ENCODE measurements at places on chromosomes 16 and 17. TPM values are rescaled to one million over a fixed set of nuclear protein-coding genes. Genes with fewer than 3 reads are reported as not detected.

The SLC35G6 gene
- not detected for total RNA-seq

The TAT gene
- total RNA-seq, result not detected

The FBXW10 gene
- total RNA-seq, result 0.19 TPM

The C17orf113 gene
- not detected for total RNA-seq

The HOXB5 gene
- total RNA-seq, result not detected

The SPAG5 gene
- total RNA-seq, result 28.3 TPM

The TMEM114 gene
- total RNA-seq, result not detected

The RAMP2 gene
- 4.7 TPM for total RNA-seq

The ZNF423 gene
- 5.9 TPM for total RNA-seq

The KREMEN2 gene
- total RNA-seq, result 3.9 TPM

GRCh38 chr17:77011173-77012011, 129.4 kb upstream of the SEC14L1 start:
- H3K36me3 ChIP-seq, result no peaks in the 10 kb centered on the region
- H3K27me3 ChIP-seq, result no peaks in the 10 kb centered on the region
- H3K4me3 ChIP-seq, result no peak overlapping the region
- H3K4me1 ChIP-seq, result no peaks in the 10 kb centered on the region
- H3K27ac ChIP-seq, result no peak overlapping the region

DNA sequence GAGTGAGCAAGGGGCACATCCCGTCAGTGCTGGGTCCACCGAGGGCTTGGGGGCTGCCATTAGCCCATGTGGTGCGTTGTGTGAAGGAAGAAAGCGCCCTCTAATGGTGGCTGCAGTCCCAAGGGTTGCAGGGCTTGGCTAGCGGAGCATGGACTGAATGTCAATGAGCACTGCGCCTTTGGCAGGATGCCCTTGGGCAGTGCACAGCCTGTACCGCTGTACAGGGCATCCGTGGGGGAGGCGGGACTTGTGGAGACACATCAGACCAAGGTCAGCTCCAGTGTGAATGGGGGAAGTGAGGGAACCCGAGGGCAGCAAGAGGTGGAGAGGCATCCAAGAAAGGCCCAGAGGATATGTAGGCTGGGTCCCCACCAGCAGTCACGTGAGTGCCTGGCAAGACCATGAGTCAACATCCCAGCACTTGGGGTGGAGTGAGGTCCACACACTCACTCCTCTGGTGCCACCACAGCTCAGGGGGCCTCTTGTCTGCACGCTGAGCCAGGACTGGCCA, 75.5 kb upstream of the MED9 start:
- no peaks in the 10 kb centered on the region for H3K36me3 ChIP-seq
- H3K4me1 ChIP-seq, result no peaks in the 10 kb centered on the region
- no peak overlapping the region for H3K27ac ChIP-seq

DNA sequence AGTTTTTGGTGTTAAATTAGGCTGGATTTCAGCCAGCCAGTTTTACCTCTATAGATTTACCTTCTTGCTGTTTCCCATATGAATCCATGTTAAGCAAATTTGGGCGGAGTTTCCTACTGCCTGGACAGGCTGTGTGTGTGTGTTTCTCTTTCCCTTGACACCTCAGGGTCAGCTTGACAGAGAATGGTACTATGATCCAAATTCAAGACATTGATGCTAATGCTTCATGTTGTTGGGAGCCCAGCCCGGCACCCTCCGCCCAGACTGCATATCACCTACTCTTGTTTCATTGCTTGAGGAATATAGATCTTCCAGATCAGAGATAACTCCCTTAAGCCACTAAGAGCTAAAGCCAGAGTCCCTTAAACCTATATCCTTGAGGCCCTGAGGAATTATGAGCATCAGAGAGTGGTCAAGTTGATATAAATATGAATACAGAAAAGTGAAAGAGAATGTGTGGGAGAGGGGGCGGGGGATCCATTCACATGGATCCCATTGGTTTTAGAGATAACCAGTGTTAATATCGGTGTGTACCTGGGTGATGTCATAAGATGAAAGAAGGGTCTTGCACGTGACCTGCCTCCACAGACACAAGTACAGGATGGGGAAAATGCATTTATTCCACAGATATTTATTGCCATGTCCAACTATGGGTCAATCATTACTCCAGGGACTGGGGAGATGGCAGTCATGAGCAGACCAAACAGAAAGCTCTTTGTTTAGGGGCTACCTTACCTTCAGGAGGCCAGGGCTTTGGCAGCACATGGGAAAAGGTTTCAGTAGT, 69.7 kb downstream of the WIPI1 start:
- no peak overlapping the region for H3K4me3 ChIP-seq
- no peaks in the 10 kb centered on the region for H3K27me3 ChIP-seq
- no peak for DNase-seq

DNA sequence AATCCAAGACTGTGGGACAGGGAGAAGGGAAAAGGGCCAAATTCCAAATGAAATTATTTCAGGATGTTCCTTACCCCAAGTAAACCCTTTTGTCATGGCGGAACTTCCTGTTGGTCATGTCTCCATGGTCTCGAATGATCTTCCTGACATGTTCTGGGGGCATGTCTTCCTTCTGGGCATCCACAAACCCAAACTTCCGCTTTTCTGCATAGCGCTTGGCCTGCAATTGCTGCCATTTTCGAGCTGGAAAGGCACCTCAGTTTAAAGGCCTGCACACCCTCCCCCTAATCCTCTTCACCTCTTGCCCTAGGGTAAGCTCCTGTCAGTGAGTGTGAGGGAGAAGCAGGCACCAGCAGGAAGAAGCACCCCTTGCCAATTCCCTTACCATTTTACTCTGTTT, 1.2 kb downstream of the PRPF8 start:
- H3K36me3 ChIP-seq, result peaks cover 11% of the 10 kb centered on the region
- H3K27ac ChIP-seq, result peak overlapping the region; percentile 93
- H3K27me3 ChIP-seq, result no peaks in the 10 kb centered on the region
- DNase-seq, result no peak

DNA sequence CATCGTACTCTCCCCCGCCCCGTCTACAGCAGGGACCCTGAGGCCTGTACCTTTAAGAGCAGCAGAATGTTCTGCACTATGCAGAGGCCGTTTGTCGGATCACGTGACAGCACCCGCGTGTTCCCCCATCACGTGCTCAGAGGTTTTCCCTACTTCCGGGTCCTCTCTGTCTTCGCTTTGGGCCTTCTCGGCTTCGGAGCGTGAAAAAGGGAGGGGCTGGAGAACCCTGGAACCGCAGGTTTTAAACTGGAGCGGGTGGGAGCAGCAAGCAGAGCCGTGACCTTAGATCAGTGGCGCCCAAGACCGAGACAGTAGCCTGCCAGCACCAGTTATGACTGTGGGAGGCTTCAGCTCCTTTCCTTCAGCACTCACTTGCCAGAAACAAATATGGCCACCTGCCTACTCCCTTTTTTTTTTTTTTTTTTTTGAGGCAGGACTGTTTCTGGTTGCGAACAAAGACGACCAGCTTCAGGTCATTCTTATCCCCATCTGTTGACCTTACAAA, at the start of gene CLN3:
TSS of gene CLN3 (minus strand) at position 105 of the 505 bp plus-strand sequence. CDS start 315 bp downstream, outside the sequence.
- H3K4me1 ChIP-seq, result peaks cover 49% of the 10 kb centered on the region
- H3K4me3 ChIP-seq, result peak within 1 kb of the TSS; percentile 61
- H3K36me3 ChIP-seq, result peaks cover 14% of the 10 kb centered on the region
- peak; percentile 69 for DNase-seq

GRCh38 chr17:40621578-40621977, 26.0 kb downstream of the SMARCE1 start:
- H3K36me3 ChIP-seq, result no peaks in the 10 kb centered on the region
- H3K4me3 ChIP-seq, result no peak overlapping the region
- peaks cover 28% of the 10 kb centered on the region for H3K27me3 ChIP-seq
- peak overlapping the region; percentile 24 for H3K27ac ChIP-seq

DNA sequence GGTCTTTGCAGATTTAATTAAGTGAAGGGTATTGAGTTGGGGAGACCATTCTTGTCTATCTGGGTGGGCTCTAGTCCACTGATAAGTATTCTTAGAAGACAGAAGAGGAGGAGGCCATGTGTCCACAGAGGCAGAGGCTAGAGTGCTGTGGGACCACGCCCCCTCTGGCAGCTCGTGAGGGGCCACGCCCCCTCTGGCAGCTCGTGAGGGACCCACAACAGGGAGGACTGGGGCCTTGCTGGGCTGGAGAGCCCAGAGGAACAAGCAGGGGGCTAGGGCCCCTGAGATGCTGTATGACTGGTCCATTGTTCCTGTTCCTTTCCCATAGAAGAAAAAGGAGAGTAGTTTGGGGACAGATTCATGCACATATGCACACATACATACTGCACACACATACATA, 106.8 kb downstream of the METRNL start:
- no peaks in the 10 kb centered on the region for H3K36me3 ChIP-seq
- no peak for DNase-seq
- no peak overlapping the region for H3K4me3 ChIP-seq
- H3K27ac ChIP-seq, result no peak overlapping the region
- peaks cover 7% of the 10 kb centered on the region for H3K4me1 ChIP-seq

DNA sequence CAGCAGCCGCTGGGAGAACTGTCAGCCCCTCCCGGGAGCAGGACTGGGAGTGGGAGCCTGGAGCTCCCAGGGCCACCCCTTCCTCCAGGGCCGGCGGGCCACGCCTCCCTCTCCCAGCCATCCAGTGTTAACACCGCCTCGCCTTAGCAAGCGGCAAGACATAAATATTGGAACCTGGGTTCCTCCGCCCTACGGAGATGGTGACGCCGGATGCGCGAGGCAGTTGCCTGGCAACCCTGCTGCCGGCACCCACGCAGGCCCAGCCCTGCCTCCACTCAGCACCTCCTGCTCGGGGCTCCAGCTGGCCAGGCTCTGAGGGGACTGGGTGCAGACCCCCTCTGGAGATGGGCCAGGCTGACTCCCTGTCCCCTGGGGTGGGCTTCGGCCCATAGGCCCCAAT, 27.4 kb upstream of the CACNA1H start:
- DNase-seq, result no peak
- H3K27ac ChIP-seq, result no peak overlapping the region
- no peak overlapping the region for H3K4me3 ChIP-seq
- H3K36me3 ChIP-seq, result no peaks in the 10 kb centered on the region

- peaks cover 20% of the 10 kb centered on the region for H3K4me1 ChIP-seq
- H3K4me3 ChIP-seq, result no peak overlapping the region
- peak overlapping the region; percentile 85 for H3K27ac ChIP-seq
- no peaks in the 10 kb centered on the region for H3K36me3 ChIP-seq
- DNase-seq, result no peak
Observed at GRCh38 chr17:10094797-10095196, 103.6 kb downstream of the GAS7 start.

- no peak for DNase-seq
- peaks cover 26% of the 10 kb centered on the region for H3K36me3 ChIP-seq
- H3K27ac ChIP-seq, result peak overlapping the region; percentile 97
- peaks cover 70% of the 10 kb centered on the region for H3K4me1 ChIP-seq
Observed at GRCh38 chr17:19383681-19384470, 3.1 kb downstream of the MFAP4 start.

- H3K4me3 ChIP-seq, result peak overlapping the region; percentile 86
- H3K27me3 ChIP-seq, result no peaks in the 10 kb centered on the region
- H3K27ac ChIP-seq, result peak overlapping the region; percentile 88
- DNase-seq, result no peak
- H3K4me1 ChIP-seq, result peaks cover 49% of the 10 kb centered on the region
Observed at GRCh38 chr17:35588196-35588920, 1.2 kb downstream of the AP2B1 start.

- no peaks in the 10 kb centered on the region for H3K27me3 ChIP-seq
- no peak overlapping the region for H3K27ac ChIP-seq
- no peaks in the 10 kb centered on the region for H3K36me3 ChIP-seq
- H3K4me1 ChIP-seq, result no peaks in the 10 kb centered on the region
Observed at GRCh38 chr17:55391244-55391757, 30.3 kb downstream of the MMD start.

DNA sequence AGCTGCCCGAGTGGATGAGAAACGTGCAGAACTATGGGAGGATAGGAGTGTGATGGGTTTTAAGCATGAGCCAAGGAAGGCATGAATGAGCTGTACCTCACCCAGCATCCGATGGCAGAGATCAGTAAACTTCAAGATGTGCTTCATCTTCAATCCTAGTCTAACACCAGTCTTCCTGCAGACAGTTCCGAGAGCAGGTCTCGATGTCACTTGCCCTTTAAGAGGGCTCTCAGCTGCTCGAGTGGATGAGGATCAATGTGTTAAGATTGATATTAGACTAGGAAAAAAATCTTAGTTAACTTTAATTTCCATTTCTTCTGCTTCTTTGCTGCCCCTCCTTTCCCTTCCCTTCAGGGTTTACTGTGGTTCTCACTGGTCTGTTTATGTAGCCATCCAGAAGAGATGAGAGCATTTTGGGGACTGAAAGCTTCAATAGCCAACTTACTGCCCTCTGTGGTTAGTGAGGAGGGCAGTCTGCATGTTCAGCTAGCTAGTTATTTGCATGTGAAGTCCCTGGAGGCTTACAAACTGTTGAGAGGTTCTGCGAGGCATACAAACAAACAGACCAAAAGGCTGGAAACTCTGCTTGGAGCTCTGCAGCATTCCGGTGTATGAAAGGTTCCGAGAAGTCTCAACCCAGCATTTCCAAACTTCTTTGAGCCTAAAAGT, 15.3 kb downstream of the KLHL36 start:
- no peaks in the 10 kb centered on the region for H3K27me3 ChIP-seq
- H3K4me1 ChIP-seq, result no peaks in the 10 kb centered on the region
- H3K4me3 ChIP-seq, result no peak overlapping the region

- H3K27ac ChIP-seq, result no peak overlapping the region
- no peak for DNase-seq
- H3K27me3 ChIP-seq, result no peaks in the 10 kb centered on the region
- no peaks in the 10 kb centered on the region for H3K36me3 ChIP-seq
- H3K4me1 ChIP-seq, result peaks cover 5% of the 10 kb centered on the region
Observed at GRCh38 chr16:48317026-48317425, 68.2 kb downstream of the SIAH1 start.

GRCh38 chr16:53503991-53504663, 1.1 kb upstream of the AKTIP start:
- peaks cover 9% of the 10 kb centered on the region for H3K36me3 ChIP-seq
- H3K4me1 ChIP-seq, result peaks cover 20% of the 10 kb centered on the region
- H3K4me3 ChIP-seq, result peak overlapping the region; percentile 98
- DNase-seq, result no peak
- H3K27ac ChIP-seq, result peak overlapping the region; percentile 99

GRCh38 chr17:13702266-13702665, 100.5 kb upstream of the HS3ST3A1 start:
- H3K27ac ChIP-seq, result no peak overlapping the region
- H3K4me3 ChIP-seq, result no peak overlapping the region
- H3K27me3 ChIP-seq, result no peaks in the 10 kb centered on the region
- no peaks in the 10 kb centered on the region for H3K36me3 ChIP-seq

DNA sequence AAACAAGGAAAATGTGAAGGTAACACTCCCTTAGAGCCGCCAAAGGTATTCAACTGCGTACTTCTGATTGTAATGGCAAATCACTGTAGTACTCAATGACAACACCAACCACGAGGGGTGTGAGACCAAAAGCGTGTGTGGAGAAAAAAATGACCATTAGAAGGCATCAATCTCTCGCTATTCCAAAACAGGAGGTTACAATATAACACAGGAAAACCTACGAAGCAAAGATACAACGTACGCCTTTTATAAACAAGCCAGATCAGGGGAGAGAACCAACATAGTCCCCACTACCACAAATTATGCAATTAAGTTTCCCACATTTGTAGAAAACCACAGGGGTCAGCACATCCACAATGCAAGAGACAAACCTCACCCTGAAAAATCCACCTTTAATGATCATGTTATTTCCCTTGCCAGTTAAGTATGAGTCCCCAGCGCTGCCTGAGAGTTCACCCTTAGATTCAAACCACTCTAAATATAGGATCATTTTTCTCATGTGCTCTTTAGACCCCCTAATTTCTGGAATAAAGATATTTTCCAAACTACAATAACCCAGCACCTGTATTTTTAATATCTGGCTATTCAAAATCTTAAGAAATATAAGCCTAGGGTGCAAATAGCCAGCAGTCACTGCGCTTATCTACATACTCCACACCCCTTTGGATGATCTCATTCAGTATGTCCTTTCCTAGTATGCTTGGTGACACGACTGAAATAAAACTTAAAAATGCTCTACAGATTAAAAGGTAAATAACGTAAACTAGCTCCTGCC, 12.4 kb downstream of the TEX14 start:
- H3K27me3 ChIP-seq, result no peaks in the 10 kb centered on the region
- H3K36me3 ChIP-seq, result no peaks in the 10 kb centered on the region
- H3K4me1 ChIP-seq, result no peaks in the 10 kb centered on the region
- no peak overlapping the region for H3K4me3 ChIP-seq
